MM.1S (cell line): ENCODE measurements at places on chromosomes 1 and 21.

GRCh38 chr1:203286161-203286984 is 18.9 kb upstream of the BTG2 start:
- peak; percentile 11 for DNase-seq

DNA sequence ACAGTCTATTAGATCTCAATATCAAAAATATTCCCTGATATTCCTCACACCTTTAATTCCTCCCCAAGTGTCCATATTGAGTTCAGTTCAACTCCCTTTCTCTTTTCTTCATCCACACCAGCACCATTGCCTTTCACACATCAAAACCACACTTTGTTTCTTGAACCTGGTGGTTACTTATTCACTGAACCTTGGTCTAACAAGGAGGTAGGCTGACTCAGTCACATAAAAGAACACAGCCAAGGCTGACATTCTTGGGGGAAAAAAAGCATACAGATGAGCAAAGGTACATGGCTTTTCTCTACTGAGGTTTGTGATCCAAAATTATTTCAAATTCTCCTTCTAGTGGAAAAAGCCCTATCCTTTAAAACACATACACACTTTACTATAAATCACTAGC is 131.7 kb upstream of the USH2A start:
- no peak for DNase-seq

DNA sequence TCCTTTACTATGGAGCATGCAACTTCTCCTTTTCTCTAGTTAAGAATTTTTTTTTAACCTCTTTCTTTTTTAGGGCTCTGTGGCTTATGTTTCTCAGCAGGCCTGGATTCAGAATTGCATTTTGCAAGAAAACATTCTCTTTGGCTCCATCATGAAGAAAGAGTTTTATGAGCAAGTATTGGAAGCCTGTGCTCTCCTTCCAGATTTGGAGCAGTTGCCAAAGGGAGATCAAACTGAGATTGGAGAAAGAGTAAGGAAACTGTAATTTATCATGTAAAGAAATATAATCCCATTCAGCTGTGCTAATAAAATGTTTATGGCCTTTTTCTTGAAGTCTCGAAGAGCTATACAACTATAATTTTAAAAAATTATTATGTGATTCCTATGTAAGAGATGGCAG is 70.1 kb downstream of the HSPA13 start:
- DNase-seq, result no peak

- no peak for DNase-seq
Measured at GRCh38 chr1:223730479-223731132, 18.3 kb downstream of the CAPN2 start.

- DNase-seq, result no peak
Measured at GRCh38 chr1:169525391-169525790, 39.6 kb upstream of the SLC19A2 start.

- DNase-seq, result no peak
Measured at GRCh38 chr1:53145051-53145600, 2.7 kb upstream of the SLC1A7 start.
